ENCODE measurements at places on chromosomes 3 and 15.

DNA sequence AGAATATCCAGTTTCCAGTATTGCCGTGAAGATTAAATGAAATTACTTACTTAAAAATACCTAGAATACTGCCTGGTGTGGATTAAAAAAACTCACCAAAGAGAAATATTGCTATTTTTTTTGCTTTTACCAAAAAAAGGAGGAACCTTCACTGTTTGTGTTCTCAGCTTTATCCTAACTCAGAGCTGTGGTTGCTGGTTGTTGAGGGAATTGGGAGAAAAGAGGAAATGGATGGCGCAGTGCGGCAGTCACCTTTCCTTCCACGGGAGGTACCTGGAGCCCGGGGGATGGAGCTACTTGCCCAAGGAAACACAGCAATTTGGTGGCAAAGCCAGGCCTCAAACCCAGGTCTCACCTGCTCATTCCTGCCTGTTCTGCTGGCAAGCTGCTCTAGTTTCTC lies 270.3 kb downstream of the RPLP1 start:
- DNase-seq, result no peak

DNA sequence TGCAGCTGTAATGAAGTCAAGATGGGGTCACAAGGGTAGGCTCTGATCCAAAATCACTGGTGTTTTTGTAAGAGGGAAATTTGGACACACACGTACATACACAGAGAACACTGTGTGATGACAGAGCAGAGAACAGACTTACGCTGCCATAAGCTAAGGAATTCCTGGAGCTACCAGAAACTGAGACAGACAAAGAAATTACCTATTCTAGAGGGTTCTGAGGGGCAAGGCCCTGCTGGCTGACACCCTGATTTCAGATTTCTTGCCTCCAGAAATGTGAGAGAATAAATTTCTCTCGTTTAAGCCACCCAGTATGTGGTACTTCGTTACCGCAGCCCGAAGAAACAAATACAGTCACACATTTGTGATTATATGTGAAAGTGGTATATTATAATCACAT lies 24.8 kb downstream of the CBLB start:
- DNase-seq, result no peak

- no peak for DNase-seq
Measured at GRCh38 chr15:28930476-28931291, 44.9 kb downstream of the APBA2 start.

GRCh38 chr15:66078929-66079275 lies 174.6 kb downstream of the MEGF11 start:
- no peak for DNase-seq

GRCh38 chr3:134874737-134875413 lies 79.8 kb downstream of the EPHB1 start:
- no peak for DNase-seq

DNA sequence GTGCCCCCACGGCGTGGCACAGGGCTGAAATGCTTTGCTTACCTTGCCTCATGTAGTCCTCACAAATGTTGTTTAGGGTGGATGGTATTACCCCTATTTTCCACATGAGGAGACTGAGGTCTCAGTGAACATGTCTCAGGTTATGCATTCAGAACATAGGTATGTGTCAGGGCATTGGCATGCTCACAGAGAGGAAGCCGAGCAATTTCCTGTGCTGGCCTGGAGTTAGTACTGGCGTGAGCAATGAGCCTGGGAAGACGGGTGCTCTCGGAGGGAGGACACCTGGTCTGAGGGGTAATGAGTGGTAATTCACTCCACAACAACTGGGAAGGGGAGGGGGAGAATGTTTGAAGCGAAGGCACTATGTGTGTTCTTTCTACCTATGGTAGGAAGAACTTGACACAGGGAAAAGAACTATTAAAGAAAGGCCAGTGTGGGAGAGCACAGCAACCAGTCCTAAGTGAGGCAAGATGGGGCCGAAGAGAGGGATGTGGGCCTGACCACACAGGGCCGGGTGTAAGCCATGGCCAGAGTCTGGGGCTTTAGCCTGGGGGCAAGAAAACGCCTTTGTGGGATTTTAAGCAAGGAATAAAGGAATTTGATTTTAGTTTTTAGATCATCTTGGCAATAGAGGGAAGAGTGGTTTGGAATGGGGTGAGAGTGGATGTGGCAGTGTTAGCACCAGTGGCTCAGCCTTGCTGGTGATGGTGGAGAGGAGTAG lies 4.9 kb upstream of the FAM131A start:
- DNase-seq, result no peak

DNA sequence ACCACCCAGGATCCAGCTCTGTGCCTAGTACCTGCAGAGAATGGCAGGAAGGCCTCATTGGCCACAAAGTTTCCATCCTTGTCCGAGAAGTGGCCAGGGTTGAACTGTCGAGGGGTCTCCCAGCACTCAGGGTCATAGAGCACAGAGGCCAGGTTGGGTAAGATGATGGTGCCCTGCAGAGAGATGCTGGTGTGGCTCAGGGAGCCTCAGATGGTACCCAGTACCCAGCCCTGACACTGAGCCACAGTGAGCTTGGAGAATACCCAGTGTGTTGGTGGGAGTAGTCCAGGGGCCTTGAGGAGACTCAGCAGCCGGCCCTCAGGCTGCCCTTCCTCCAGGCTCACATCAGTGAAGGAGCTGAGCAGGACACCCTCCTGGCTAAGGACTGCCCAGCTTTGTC lies 11.5 kb upstream of the PARL start:
- no peak for DNase-seq

GRCh38 chr15:100934726-100935125 lies 15.6 kb downstream of the LRRK1 start:
- no peak for DNase-seq

GRCh38 chr3:14335774-14336748 lies 66.3 kb upstream of the SLC6A6 start:
- DNase-seq, result no peak

- no peak for DNase-seq
Measured at GRCh38 chr15:71083349-71083748, 31.9 kb upstream of the THSD4 start.

DNA sequence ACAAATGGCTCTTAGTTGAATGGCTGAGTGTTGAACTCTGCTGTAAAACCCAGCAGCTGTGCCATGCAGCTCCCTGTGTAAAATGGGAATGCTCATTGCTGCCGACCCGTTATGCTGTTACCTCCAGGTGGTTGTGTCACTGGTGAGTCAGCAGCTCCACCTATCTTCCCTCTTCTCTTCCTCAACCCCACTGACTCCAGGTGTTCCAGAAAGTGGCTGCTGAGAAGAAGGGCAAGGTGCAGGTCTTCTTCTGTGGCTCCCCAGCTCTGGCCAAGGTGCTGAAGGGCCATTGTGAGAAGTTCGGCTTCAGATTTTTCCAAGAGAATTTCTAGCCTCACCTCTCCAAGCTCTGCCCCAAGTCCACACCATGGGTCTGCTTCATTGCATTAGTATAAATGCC lies 41.9 kb downstream of the NOX5 start:
- DNase-seq, result no peak

All from stimulated activated CD4-positive, alpha-beta T cell treated with anti-CD3 and anti-CD28 coated beads, TNF-alpha, amount 100 ng/mL, for 4 hours (primary cell).